ENCODE measurements at places on chromosomes 4 and X. TPM values are rescaled to one million over a fixed set of nuclear protein-coding genes. Genes with fewer than 3 reads are reported as not detected.

DNA sequence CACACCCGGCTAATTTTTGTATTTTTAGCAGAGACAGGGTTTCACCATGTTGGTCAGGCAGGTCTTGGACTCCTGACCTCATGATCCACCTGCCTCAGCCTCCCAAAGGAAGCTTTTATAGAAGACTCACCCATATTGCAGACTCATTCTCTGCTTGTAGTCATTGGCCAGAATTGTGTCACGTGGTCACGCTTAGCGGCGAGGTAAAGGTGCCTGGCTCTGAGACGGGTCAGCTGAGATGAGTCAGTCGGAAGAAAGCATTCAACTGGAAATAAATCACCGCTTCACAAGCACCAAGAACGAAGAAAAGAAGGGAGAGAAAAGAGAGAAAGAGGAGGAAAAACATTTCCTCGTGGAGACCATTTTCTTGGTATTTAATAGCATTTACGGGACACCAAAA lies 218.8 kb upstream of the NOCT start:
- H3K36me3 ChIP-seq: no peaks in the 10 kb centered on the region
- no peak overlapping the region for H3K4me3 ChIP-seq
- no peak overlapping the region for H3K27ac ChIP-seq
- no peaks in the 10 kb centered on the region for H3K27me3 ChIP-seq
- H3K4me1 ChIP-seq: no peaks in the 10 kb centered on the region

Gene AMOT
- total RNA-seq: 0.16 TPM

Gene HHIP
- not detected for total RNA-seq

DNA sequence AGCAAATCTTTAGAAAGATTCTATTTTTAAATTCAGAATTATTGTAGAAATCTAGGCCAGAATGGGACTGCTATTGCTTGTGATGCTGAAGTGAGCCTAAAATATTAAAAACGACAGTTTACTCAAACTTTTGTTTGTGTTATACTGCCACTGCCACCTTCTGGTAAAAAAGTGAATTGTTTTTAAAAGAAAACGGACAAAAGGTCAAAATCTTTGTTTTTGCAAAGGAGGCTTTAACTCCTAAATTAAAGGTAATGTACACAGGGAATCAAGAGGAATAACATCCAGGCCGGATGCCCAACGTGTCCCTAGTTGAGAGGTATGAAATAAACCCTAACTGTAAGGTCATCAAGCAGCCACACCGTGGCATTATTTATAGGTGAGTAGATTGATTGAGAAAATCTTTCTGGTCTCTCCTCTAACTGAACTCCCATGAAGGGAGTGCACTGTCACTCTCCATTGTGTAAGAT lies 338.3 kb upstream of the GALNT7 start:
- H3K4me3 ChIP-seq: no peak overlapping the region
- H3K27ac ChIP-seq: no peak overlapping the region
- no peaks in the 10 kb centered on the region for H3K27me3 ChIP-seq
- DNase-seq: peak; percentile 39
- no peaks in the 10 kb centered on the region for H3K4me1 ChIP-seq

DNA sequence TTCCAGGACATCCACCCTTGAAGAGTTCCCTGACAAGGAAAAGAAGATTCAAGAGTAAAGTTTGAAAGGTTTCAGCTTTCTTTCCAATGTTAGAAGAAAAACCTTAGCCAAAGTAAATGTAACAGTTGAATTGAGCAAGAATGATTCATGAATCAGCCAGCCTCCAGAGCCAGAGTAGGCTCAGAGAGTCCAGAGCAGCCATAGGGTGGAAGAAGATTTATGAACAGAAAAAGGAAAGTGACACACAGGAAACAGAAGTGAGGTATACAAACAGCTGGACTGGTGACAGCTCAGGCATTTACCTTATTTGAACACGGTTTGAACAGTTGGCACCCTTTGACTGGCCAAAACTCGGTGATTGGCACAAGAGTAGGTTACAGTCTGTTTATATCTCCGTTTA lies 63.2 kb downstream of the QDPR start:
- no peaks in the 10 kb centered on the region for H3K4me1 ChIP-seq
- no peaks in the 10 kb centered on the region for H3K36me3 ChIP-seq
- H3K4me3 ChIP-seq: no peak overlapping the region
- H3K27ac ChIP-seq: no peak overlapping the region

- peak overlapping the region; percentile 73 for H3K27ac ChIP-seq
- no peaks in the 10 kb centered on the region for H3K27me3 ChIP-seq
- H3K4me1 ChIP-seq: peaks cover 23% of the 10 kb centered on the region
- no peak for DNase-seq
Observed at GRCh38 chr4:26319949-26320537, 771 bp upstream of the RBPJ start.

DNA sequence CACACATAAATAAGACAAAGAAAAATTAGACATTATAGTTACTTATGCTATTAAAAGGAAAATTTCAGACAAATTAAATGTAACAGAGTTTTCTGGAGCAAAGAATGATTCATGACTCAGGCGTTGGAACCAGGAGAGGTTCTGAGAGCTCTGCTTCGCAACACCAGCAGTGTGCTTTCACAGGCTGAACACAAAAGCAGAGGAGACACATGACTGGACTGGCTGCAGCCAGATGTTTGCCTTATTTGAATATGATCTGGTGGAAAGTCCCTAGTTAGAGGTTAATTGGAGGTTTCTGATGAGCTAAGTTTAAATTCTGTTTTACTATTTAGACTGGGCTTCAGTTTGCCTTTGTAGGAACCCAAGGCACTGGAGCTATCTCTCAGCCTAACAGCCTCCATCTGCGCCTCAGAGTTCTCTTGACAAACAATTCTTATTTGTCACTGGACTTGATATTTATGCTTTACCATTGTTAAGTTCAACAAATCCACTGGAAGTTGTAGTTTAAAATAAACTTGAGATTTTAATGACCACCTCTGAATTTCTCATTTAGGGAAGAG lies 16.2 kb downstream of the BOD1L1 start:
- H3K36me3 ChIP-seq: peaks cover 87% of the 10 kb centered on the region
- no peaks in the 10 kb centered on the region for H3K4me1 ChIP-seq
- no peak overlapping the region for H3K4me3 ChIP-seq
- DNase-seq: no peak

- H3K4me1 ChIP-seq: no peaks in the 10 kb centered on the region
- no peaks in the 10 kb centered on the region for H3K27me3 ChIP-seq
- no peak for DNase-seq
- H3K27ac ChIP-seq: no peak overlapping the region
Observed at GRCh38 chrX:77675986-77676385, 110.0 kb downstream of the ATRX start.

GRCh38 chr4:71406459-71406963 lies 67.7 kb downstream of the SLC4A4 start:
- H3K4me3 ChIP-seq: no peak overlapping the region
- peak; percentile 14 for DNase-seq
- no peaks in the 10 kb centered on the region for H3K36me3 ChIP-seq
- H3K27me3 ChIP-seq: no peaks in the 10 kb centered on the region

Gene DMD
- 11.8 TPM for total RNA-seq

Gene HSD17B13
- total RNA-seq: 0.20 TPM

- no peak overlapping the region for H3K4me3 ChIP-seq
Observed at GRCh38 chr4:117063961-117064696, 21.2 kb downstream of the TRAM1L1 start.
